ENCODE measurements at places on chromosomes 4 and X. TPM values are rescaled to one million over a fixed set of nuclear protein-coding genes. Genes with fewer than 3 reads are reported as not detected.

GRCh38 chrX:50770702-50771101 lies 43.3 kb downstream of the SHROOM4 start:
- no peak for DNase-seq

The IRS4 gene
- total RNA-seq = not detected

DNA sequence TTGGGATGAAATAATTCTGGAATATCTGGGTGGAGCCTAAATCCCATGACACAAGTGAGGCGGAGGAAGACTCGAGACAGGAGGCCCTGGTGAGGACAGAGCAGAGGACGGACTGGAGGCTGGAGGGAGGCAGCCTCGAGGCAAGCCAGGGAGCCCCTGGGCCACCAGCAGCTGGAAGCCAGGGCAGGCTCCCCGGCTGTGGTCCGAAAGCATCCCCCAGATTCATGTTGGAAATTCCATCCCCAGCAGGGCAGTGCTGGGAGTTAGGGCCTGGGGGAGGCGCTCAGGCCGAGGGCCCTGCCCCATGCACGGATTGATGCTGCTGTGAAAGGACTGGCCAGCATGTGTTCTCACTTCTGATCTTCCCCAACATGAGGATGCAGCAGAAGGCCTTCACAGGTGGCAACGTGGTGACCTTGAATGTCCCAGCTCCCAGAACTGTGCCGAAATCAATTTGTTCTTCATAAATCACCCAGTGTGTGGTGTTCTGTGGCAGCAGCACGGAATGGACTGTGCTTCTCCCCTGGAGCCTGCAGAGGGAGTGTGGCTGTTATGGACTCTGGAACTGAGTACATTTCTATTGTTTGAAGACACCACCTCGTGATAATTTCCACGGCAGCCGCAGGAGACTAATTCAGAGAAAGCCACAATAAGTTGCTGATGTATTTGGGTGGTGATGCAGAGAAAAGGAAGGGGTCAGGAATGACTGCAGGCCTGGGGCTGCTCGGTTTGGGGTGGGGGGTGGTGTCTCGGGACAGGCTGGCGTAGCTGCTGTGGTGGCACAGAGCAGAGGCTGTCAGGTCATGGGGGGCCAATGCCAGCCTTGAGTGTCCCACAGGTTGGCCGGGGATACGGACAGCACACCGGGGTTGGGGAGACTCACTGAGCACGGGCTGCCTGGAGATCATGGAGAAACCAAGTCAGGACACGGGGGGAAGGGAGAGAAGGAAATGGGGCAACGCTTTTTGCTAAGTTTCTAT lies 56.9 kb downstream of the PCGF3 start:
- DNase-seq = no peak

DNA sequence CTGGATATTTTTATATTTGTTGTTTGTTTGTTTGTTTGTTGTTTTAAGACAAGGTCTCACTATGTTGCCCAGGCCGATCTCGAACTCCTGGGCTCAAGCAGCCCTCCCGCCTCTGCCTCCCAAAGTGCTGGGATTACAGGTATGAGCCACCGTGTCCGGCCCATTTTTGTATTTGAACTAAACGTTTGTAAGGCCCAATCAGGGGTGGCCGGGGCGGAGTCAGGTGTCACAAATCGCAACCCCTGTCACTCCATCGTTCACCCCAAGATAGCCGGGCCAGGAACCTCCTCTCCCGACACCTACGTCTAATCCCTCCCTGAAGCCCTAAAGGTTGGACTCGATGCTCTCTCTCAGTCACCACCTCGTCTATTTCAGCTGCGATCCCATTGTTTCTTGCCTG lies 722 bp upstream of the EFHC2 start:
- DNase-seq = no peak

GRCh38 chr4:35151816-35152572 lies 1092.3 kb downstream of the ARAP2 start:
- peak; percentile 49 for DNase-seq

- DNase-seq = no peak
Measured at GRCh38 chrX:16394290-16394689, 227.0 kb downstream of the MAGEB17 start.

The SPOCK3 gene
- not detected for total RNA-seq

GRCh38 chr4:105946771-105947170 lies 51.5 kb downstream of the NPNT start:
- no peak for DNase-seq

DNA sequence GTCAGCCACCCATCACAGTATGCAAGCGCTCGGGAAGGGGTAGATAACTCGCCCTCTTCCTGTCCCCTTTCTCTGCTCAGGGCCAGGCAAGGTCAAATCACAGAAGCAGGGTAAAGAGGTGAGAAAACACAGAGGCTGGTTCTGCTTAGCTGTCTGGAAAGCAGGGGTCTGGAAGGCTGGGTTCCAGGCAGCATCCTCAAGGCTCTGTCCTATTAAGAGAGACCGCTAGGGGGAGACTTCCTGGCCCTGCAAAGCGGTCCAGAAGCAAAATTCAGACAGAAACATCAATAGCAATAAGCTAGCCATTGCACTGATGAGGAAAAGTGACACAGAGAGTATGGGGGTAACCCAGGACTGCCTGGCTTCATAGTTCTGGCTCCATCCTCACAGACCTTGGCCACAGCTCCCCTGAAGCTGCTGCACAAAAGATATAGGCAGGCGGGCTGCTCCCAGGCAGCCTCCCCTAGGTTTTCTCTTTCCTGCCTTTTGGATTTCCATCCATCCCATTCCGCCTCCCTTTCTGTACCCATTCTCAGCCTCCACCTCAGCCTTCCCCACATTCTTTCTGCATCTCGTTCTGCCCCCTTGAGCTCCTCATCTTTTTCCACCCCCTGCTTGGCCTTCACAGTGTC lies 308.5 kb downstream of the EVC2 start:
- peak; percentile 60 for DNase-seq

GRCh38 chrX:141278306-141278705 lies 36.0 kb upstream of the SPANXC start:
- DNase-seq = peak; percentile 52

The GLRA3 gene
- not detected for total RNA-seq

The PAGE4 gene
- total RNA-seq = 0.43 TPM
